NCI-H1092 (cell line): ENCODE measurements at places on chromosomes 1 and 21.

- no peak for DNase-seq
Observed at GRCh38 chr1:31871703-31872102, 55.9 kb upstream of the SPOCD1 start.

DNA sequence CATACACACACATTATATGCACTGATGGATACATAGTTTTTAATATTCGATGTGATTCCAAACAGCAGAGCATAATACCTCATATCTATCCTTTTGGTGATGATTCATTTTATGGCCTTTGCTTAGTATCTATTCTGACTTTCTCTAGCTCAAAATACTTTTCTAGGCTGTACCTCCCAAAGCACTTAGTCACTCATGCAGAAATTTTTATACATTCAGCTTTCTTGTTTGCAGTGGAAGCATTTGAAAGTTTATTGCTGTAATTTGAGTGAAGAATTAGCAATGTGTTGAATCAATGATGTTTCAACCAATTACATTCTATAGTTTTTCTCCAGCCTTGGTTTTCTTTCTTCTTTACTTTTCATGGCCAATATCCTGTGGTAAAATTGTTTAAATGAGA is 66.7 kb downstream of the LBR start:
- no peak for DNase-seq

DNA sequence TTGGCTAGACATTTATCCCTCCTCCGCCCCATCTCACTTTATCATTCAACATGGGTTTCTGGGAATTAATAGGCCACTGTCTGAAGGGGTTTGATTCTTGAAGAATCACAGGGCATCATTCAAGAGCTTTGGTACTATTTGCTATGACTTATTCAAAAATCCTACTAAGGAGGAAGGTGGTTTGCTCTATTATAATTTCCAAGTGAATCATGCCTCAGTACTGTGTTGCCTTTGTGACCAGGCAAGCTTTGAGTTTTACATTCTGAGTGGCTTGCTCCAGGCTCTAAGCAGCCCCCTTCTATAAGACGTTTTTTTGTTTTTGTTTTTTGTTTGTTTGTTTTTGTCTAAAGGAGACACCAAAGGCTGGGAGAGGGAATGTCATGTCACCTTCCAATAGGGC is 2.6 kb downstream of the C1orf21 start:
- no peak for DNase-seq

- DNase-seq = no peak
Observed at GRCh38 chr21:22554690-22555316, 1556.6 kb downstream of the NCAM2 start.

DNA sequence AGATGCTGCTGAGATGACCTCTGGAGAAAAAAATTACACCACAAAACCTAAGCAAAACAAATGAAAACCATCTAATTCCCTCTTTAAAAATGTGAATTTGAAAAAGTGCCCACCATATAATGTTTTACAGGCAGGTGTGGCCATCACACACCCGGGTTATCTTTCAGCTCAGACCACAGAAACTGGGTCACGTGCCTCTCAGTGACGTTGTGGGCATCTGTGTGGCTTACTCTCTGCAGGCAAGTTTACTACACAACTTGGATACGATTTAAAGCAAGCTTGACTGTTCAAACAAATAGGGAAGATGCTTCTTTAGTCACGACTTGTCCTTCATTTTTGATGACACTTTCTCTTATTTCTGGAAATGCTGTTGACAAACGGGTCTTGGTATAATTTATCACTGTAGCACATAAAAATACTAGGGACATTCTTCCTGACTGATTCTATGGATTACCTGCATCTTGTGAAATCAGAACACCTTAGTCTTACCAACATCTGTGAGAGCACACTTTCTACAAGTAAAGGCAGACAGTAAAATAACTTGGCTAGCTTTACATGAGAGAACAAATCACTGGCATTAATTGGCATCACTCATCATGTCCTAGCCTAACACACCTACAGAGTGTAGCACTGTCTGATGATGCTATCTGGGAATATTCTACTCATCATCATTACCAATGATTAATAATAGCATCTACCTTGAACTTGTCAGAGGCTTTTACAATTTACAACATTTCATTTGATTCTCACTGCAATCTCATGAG is 89.3 kb upstream of the EDEM3 start:
- DNase-seq = no peak

DNA sequence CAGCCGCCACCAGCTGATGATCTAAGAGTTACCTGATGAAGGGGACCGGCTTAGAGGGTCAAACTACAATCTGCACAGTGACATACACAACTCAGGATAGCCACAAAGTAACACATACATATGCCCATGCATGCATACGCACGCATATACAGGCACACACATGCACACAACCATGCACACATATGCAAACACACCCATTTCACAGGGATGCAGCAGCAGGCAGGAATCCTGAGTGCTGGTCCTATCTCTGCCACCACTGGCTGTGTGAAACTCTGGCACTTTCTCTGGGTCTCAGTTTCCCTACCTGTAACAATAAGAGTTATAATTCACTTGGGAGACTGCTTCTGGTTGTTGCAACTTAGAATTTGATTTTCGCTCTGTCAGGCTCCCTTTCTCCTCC is 520.2 kb downstream of the PTPRU start:
- no peak for DNase-seq
